ENCODE measurements at places on chromosomes 5 and 9.
A peak's percentile ranks its signal among the peaks of the same experiment; 100 is the strongest.

DNA sequence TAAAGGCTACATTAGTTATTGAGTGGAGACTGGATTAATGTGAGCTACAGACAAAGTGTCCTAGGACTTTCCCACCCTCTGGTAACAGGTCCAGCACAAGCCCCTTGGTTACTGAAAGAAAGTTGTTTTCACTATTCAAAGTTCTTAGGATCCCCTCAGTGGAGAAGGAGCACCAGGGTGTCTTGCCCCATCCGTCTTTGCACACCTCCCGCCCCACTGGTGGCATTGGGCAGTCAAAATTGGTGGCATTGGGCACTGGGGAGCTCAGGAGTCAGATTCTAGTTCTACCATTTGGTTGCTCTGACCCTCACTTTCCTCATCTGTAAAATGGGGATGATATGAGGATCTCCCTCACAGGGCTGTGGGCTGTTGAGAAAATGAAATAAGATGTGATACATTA, 2.4 kb upstream of the ANGPTL2 start:
- H3K4me3 ChIP-seq: no peak overlapping the region
- no peak overlapping the region for H3K27ac ChIP-seq
- H3K4me1 ChIP-seq: no peaks in the 10 kb centered on the region

DNA sequence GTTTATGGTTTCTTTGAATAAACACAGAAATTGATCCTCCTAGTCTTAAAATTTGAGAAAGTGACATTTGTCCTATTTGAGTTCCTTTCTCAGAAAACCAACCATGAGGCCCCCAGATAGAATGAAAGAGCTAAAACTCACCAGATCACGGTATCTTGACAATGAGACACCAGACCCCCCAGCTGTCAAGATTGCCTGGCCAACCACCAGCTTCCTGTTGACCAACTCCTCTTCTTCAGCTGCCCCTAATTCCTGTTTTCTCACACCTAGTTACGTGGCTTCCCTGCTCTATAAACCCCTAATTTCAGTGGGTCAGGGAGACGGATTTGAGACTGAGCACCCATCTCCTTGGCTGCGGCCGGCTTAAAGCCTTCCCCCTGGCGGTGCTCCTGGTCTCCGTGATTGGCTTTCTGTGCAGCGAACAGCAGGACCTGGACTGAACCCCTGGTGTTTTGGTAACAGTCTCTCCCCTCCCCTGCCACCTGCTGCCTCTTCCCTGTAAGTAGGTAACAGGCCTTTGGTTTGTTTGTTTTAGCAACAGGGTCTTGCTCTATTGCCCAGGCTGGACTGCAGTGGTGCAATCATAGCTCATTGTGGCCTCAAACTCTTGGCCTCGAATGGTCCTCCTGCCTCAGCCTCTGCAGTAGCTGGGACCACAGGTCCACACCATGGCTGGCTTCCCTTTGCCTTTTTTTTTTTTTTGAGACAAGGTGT, 4.8 kb upstream of the ENTPD2 start:
- no peak overlapping the region for H3K27ac ChIP-seq
- H3K36me3 ChIP-seq: no peaks in the 10 kb centered on the region

- H3K36me3 ChIP-seq: no peaks in the 10 kb centered on the region
- no peak for DNase-seq
- H3K27me3 ChIP-seq: no peaks in the 10 kb centered on the region
- no peak overlapping the region for H3K27ac ChIP-seq
- no peak overlapping the region for H3K4me3 ChIP-seq
Measured at GRCh38 chr9:121863955-121864354, 212.5 kb downstream of the DAB2IP start.

- no peak overlapping the region for H3K27ac ChIP-seq
- peaks cover 11% of the 10 kb centered on the region for H3K27me3 ChIP-seq
- H3K36me3 ChIP-seq: no peaks in the 10 kb centered on the region
- DNase-seq: no peak
- H3K4me1 ChIP-seq: no peaks in the 10 kb centered on the region
Measured at GRCh38 chr9:708182-708550, 133.3 kb upstream of the DMRT1 start.

GRCh38 chr5:68722357-68722756, 371.5 kb upstream of the SLC30A5 start:
- H3K27me3 ChIP-seq: no peaks in the 10 kb centered on the region
- no peak overlapping the region for H3K27ac ChIP-seq
- no peaks in the 10 kb centered on the region for H3K36me3 ChIP-seq
- no peak overlapping the region for H3K4me3 ChIP-seq

GRCh38 chr5:65546141-65546540, 16.8 kb downstream of the CENPK start:
- no peaks in the 10 kb centered on the region for H3K27me3 ChIP-seq
- peaks cover 8% of the 10 kb centered on the region for H3K4me1 ChIP-seq
- peaks cover 25% of the 10 kb centered on the region for H3K36me3 ChIP-seq
- no peak for DNase-seq
- H3K4me3 ChIP-seq: no peak overlapping the region
- H3K27ac ChIP-seq: no peak overlapping the region

DNA sequence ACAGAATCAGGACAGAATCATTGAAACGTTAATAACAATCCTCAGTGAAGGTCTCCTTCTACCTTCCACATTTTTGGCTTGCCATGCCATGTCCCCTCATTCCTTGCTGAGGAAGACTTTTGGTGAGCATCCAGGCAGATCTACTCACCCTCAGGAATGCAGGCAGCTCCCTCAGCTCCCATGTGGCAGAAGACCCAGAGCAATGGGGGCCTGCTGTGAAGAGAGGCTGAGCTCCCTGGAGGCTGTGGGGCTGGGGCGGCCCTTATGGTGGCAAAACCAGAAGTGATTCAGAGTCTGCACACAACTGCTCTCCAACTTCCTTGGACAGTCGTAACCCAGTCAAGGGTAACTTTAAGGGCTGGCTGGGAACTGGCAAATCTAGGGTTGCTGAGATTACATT, 247.2 kb upstream of the EFNA5 start:
- no peak overlapping the region for H3K27ac ChIP-seq
- no peaks in the 10 kb centered on the region for H3K36me3 ChIP-seq
- DNase-seq: no peak
- no peak overlapping the region for H3K4me3 ChIP-seq
- H3K27me3 ChIP-seq: no peaks in the 10 kb centered on the region

- H3K27ac ChIP-seq: peak overlapping the region; percentile 90
- H3K36me3 ChIP-seq: peaks cover 35% of the 10 kb centered on the region
- no peaks in the 10 kb centered on the region for H3K4me1 ChIP-seq
- peak overlapping the region; percentile 82 for H3K4me3 ChIP-seq
Measured at GRCh38 chr5:87411973-87412629, 629 bp downstream of the CCNH start.

DNA sequence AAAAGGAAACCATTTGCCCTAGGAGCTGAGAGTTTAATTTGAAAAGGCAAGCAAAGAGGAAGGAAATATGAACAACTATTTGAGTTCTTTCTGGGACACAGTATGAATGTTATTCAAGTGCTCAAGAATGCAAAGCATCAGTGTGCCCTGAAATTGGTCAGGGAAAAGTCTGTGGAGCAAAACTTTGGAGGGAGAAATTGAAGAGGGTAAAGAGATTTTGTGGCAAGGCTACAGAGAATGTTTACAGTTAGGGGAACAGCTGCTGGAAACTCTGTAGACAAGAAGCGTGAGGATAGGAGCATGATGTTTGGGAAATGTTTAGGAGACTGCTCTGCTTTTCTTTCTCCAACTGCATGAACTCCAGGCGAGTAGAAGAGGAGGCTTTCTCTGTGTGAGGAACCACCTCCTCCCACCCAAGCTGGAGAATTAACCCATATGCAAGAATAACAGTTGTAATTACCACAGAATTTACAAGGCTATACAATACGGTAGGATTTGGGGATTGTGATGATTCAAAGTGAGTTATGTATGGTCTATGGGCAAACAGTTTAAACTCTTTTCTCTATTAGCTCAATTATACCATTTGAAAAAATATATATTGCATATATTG, 75.4 kb upstream of the IL7R start:
- peak overlapping the region; percentile 69 for H3K27ac ChIP-seq
- H3K27me3 ChIP-seq: no peaks in the 10 kb centered on the region
- H3K4me1 ChIP-seq: peaks cover 25% of the 10 kb centered on the region
- no peak overlapping the region for H3K4me3 ChIP-seq
- no peak for DNase-seq

DNA sequence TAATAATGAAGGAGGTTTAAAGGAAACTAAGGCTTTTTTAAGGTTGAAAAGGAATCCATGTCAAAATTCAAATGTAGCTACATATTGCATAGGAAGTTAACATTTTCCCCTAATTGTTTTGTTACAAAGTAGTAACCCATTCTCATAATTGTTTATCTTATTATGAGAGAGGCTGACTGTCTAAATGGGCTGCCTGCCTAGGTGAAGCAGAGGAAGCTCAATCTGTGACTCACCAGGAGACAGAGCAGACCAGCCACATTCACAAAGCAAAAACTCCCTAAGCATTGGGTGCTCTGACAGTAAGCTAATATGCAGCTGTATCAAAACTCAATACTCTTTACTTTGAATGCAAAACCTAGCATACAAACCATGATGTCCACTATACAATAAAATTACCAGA, 208.5 kb downstream of the ROR2 start:
- no peak overlapping the region for H3K4me3 ChIP-seq
- H3K36me3 ChIP-seq: no peaks in the 10 kb centered on the region
- no peaks in the 10 kb centered on the region for H3K27me3 ChIP-seq
- no peak for DNase-seq
- no peak overlapping the region for H3K27ac ChIP-seq

GRCh38 chr5:95390812-95391492, at the start of gene FAM81B:
Gene FAM81B (plus strand): TSS chr5:95391366. CDS start chr5:95391390, 24 bp downstream.
- no peak within 1 kb of the TSS for H3K27ac ChIP-seq
- H3K4me3 ChIP-seq: no peak within 1 kb of the TSS

DNA sequence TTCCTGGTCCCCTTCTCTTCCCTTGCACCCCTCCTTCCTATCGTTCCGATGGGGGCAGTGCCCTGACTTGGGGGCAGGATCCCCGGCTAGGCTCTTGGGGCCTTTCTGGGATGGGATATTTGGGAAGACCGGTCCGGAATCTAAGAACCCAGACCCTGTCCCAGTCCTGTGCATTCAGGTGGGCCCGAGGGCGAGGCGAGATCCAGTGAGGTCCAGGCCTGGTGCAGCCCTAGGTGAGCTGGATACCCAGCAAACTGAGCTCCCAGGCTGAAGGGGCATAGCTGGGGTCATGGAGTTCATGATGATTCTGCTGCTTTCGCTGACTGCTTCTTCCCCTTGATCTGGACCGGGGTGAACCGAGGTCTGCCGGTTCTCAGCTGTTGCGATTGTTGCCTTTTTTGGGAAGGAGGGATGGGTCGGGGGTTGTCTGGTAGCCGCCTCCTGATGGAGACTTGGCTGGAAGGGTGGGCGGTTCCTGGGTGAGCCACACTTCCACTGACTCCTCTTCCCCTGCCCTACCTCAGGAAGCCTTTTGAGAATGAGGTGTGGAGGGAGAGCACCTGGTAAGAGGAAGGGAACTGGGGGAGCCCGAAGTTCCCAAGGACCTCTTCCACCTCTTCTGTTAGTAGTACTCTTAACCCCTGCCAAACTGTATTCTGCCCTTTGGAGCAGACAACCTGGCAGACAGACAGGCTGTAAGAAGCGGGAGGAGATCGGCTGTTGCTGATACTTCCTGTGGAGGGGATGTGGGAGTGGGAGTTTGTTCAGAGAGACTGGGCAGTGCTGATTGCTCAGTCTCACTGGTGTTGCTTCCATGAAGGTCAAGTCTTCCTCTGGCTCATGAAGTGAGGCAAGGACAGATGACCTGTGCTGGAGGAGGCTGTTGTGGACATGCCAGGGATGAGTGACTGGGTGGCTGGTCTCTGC, 1.0 kb downstream of the LRRC8A start:
- H3K27me3 ChIP-seq: no peaks in the 10 kb centered on the region
- H3K27ac ChIP-seq: peak overlapping the region; percentile 77
- peaks cover 23% of the 10 kb centered on the region for H3K36me3 ChIP-seq
- H3K4me1 ChIP-seq: peaks cover 22% of the 10 kb centered on the region
- DNase-seq: no peak

- no peaks in the 10 kb centered on the region for H3K4me1 ChIP-seq
- H3K4me3 ChIP-seq: no peak overlapping the region
- no peaks in the 10 kb centered on the region for H3K27me3 ChIP-seq
- H3K27ac ChIP-seq: no peak overlapping the region
Measured at GRCh38 chr5:154157483-154158378, 32.8 kb upstream of the GALNT10 start.

- no peak overlapping the region for H3K4me3 ChIP-seq
- H3K36me3 ChIP-seq: no peaks in the 10 kb centered on the region
- H3K4me1 ChIP-seq: no peaks in the 10 kb centered on the region
- H3K27ac ChIP-seq: no peak overlapping the region
- DNase-seq: no peak
Measured at GRCh38 chr5:149126906-149127305, 14.4 kb upstream of the ABLIM3 start.

DNA sequence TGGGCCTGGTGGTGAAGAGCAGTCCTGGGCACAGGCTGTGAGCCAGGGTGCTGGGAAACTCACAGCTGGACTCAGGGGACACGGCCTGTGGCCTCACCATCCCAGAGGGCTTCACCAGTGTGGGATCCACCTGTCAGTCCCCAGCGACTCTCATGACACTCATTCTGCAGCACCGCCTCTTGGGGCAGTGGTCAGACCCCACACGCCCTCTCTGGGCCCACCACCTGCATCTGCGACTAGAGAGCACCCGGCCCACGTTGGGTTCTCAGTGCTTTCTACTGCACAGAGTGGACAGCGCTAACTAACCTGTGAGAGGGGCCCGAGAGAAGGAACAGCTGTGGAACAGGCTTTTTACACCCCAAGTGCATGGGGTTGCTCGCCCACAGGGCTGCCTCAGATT, 45.8 kb upstream of the GARNL3 start:
- no peak overlapping the region for H3K27ac ChIP-seq
- peaks cover 9% of the 10 kb centered on the region for H3K4me1 ChIP-seq
- H3K4me3 ChIP-seq: no peak overlapping the region
- DNase-seq: no peak
- no peaks in the 10 kb centered on the region for H3K36me3 ChIP-seq

GRCh38 chr5:172418862-172419814, 35.2 kb downstream of the SH3PXD2B start:
- no peak for DNase-seq
- no peaks in the 10 kb centered on the region for H3K27me3 ChIP-seq
- H3K4me3 ChIP-seq: no peak overlapping the region
- peak overlapping the region; percentile 79 for H3K27ac ChIP-seq
- no peaks in the 10 kb centered on the region for H3K4me1 ChIP-seq

DNA sequence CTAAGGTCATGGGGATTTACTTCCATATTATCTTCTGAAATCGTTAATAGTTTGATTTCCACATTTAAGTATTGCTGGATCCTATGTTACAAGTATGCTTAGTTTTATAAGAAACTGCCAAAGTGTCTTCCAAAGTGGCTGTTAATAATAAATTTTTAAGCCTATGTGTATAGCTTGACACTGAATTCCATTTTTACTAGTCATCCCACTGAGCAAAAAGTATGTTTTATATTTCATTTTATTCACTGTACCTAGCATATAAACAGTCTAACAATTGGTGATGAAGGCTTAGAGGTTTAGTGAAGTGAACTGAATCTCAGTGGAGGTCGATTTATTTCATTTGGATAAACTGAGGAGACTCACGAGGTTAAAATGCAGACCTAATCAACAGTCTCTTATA, 174.6 kb downstream of the ADAMTS6 start:
- no peaks in the 10 kb centered on the region for H3K4me1 ChIP-seq
- no peak overlapping the region for H3K27ac ChIP-seq
- H3K4me3 ChIP-seq: no peak overlapping the region
- DNase-seq: no peak
- H3K36me3 ChIP-seq: no peaks in the 10 kb centered on the region

- DNase-seq: no peak
- no peaks in the 10 kb centered on the region for H3K36me3 ChIP-seq
- H3K4me3 ChIP-seq: no peak overlapping the region
- H3K4me1 ChIP-seq: no peaks in the 10 kb centered on the region
- no peaks in the 10 kb centered on the region for H3K27me3 ChIP-seq
Measured at GRCh38 chr9:91766315-91767069, 183.5 kb downstream of the ROR2 start.

- no peaks in the 10 kb centered on the region for H3K36me3 ChIP-seq
- H3K4me1 ChIP-seq: peaks cover 2% of the 10 kb centered on the region
- H3K27ac ChIP-seq: peak overlapping the region; percentile 15
Measured at GRCh38 chr9:112075009-112075378, 100.1 kb downstream of the SUSD1 start.

Measured in thymus (tissue), 14 donors.